ENCODE measurements at places on chromosomes 6 and 20.

DNA sequence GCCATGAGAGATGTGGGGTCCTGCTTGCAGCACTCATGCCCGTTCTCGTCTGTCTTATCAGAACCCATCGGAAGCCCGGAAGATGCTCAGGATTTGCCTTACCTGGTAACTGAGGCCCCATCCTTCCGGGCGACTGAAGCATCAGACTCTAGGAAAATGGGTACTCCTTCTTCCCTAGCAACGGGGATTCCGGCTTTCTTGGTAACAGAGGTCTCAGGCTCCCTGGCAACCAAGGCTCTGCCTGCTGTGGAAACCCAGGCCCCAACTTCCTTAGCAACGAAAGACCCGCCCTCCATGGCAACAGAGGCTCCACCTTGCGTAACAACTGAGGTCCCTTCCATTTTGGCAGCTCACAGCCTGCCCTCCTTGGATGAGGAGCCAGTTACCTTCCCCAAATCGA lies 8.3 kb downstream of the PI16 start:
- DNase-seq = peak; percentile 52

DNA sequence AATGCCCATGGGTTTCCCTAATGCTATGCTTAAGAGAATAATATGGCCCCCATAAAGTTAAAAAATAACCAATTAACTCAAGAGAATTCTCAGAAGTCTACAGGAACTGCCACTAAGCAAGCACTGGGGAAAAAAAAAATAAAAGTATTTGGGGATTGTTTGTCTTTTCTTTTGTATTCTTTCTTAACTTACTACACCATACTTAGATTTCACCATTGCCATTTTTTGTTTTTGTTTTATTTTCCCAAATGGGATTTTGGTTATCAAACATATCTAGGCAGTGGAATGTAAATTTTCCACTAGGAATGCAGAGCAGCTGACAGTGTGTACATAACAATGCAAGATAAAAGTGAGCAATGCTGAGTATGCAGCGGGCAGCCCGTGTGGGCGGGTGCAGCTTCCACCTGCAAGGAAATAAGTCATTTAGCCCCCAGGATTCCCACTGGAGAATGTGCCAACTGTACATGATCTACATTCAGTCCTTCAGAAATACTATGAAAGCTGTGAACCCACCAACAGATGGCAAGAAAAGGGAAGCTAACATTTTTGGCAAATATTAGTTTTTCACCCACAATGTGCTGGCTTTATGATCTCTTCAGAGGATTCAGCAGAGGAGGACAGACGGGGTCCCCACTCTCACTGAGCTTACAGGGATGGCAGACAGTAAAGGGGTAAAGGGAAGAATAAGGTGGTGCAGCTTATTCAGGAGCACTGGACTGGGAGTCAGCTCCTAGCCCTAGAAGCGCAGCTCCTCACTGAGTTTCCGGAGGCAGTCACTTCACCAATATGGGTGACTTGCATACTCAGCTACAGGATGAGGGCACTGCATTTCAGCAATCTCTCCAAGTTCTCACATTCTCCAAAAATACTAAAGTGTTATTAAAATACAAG lies 44.4 kb downstream of the DCDC2 start:
- no peak for DNase-seq

DNA sequence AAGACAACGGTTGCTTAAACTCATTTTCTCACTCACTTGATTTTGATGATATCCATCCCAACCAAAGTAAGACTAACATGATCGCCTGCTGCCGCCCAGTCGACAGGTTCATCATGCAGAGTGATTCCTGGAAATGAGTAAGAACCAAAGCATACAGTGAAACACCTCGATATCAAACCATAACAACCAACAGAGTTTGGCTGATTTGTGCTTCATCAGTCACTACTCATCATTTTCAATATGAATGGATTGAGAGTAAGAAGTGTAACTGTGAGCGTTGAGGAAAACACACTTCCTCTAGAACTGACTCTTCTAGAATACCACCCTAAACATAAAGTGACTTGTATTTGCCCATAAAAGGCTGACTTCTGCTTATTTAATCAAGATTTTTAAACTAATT lies 29.2 kb upstream of the ALDH8A1 start:
- DNase-seq = no peak

- no peak for DNase-seq
Measured at GRCh38 chr6:2957696-2958330, 13.6 kb downstream of the SERPINB6 start.

- DNase-seq = no peak
Measured at GRCh38 chr6:44321210-44321609, 8.1 kb upstream of the AARS2 start.

GRCh38 chr20:22560817-22561216 lies 23.6 kb downstream of the FOXA2 start:
- DNase-seq = no peak

DNA sequence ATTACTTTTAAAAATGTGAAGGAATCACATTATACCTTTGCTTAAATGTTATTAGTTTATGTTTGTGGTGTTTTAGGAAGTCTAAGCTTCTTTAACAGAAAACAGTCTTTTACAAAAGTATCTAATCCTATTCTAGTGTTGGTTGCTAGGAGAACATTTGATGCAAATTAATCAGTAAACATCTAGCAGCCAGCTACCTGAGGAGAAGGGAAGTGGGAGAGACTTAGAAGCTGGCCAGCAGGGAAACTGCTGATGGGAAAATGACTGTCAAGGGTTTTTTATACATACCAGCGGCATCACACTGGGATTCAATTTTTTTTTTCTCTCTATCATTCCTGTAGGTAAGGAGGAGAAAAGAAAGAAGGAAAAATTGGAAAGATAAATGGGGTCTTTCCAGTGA lies 686.0 kb upstream of the MMS22L start:
- no peak for DNase-seq

GRCh38 chr6:53411451-53411850 lies 62.7 kb upstream of the ELOVL5 start:
- no peak for DNase-seq

GRCh38 chr20:20489054-20489453 lies 121.2 kb downstream of the INSM1 start:
- no peak for DNase-seq

GRCh38 chr20:58891718-58892140 lies 39.2 kb downstream of the GNAS start:
- DNase-seq = peak; percentile 27

GRCh38 chr20:1005452-1006027 lies 3.4 kb upstream of the RSPO4 start:
- no peak for DNase-seq

GRCh38 chr6:127177030-127177922 lies 58.8 kb downstream of the RSPO3 start:
- DNase-seq = no peak

DNA sequence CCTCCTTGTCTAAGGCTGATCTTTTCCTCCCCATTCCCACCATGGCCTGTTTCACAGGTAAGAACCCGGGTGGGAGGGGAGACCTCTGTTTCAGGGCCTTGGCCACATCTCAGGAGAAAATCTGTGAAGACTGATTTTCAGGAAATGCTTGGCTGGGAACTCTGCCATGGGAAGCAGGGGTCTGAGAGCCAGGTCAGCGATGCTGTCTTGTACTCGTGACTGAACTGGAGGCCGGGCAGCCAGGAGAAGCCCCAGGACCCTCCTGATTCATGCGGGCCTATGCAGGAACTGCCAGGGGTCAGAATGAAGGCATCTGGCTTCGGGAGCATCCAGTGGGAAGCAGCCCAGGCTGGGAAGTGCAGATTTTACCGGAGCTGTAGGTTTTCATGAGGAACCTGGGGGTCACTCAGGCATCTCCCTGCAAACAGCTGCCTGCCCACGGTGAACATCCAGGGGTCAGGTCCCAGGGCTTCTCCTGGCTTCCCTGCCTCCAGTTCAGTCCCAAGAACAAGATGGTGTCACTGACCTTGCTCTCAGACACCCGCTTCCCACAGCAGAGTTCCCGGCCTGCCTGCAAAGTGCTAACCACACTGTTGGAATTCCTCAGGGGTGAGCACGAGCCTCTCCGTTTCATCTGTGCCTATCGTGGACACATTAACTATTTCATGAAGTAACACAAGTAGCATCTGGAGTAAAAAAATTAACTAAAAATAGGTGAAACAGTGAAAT lies 90.2 kb upstream of the SULF2 start:
- DNase-seq = no peak

DNA sequence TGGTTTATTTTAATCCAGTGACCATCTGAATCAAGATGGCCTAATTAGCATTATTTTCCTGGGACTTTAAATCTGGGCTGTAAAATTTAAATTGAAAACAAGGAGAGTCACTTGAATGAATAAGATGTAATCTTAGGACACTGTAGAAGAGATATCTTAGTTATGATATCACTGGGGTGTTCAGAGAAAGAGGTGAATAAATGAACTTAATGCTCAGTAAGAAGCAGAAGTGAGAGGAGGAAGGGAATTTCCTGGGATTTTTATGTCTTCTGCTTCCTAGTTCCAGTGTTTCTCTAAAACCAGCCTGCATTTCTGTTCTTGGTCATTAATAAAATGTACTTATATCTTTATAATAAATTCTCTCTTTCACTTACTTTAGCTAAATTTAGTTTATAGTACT lies 136.8 kb upstream of the PTPRK start:
- DNase-seq = no peak

GRCh38 chr20:9492067-9492466 lies 22.3 kb upstream of the LAMP5 start:
- DNase-seq = no peak

- no peak for DNase-seq
Measured at GRCh38 chr6:1963596-1963995, 281.8 kb downstream of the GMDS start.

GRCh38 chr6:43242908-43243663 lies at the start of gene TTBK1:
TSS of gene TTBK1 (plus strand) at chr6:43243481. CDS start at chr6:43246661, 3,180 bp downstream.
- peak; percentile 16 for DNase-seq

DNA sequence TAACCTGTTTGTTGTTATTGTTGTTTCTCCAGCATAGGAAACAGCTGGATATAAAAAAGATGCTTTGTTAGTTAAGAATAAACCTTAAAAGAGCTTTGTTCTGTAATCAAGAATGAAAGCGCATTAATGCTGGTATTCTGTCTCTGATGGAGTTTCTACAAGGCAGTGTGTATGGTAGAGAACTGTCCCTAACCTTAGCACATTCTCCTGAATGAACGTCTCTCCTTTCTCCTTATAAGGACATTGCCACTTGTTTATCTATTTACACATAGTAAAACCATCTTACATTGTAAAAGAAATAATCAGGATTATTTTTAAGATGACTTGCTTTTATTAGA lies 33.8 kb upstream of the LCA5 start:
- no peak for DNase-seq

- DNase-seq = no peak
Measured at GRCh38 chr6:126444659-126445273, 104.9 kb downstream of the CENPW start.

DNA sequence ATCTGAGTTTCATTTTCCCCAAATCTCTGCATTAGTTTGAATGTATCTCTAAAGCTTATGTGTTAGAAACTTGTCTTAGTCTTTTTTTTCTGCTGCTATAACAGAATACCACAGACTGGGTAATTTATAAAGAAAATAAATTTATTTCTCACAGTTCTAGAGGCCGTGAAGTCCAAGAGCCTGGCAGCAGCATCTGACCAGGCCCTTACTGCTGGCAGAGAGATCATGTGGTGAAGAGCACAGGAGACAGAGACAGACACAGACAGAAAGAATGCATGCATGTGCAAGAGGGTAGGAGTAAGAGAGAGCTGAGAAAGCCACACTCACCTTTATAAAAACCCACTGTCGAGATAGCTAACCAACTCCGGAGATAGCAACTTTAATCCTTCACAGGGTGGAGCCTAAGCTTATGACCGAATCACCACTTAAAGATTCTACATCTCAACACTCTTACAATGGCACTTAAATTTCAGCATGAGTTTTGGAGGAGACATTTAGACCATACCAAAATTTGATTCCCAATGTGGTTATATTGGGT lies 412.7 kb upstream of the SOX4 start:
- no peak for DNase-seq

- no peak for DNase-seq
Measured at GRCh38 chr6:53898026-53898795, 103.4 kb downstream of the LRRC1 start.

GRCh38 chr6:51844336-51844735 lies 243.1 kb downstream of the PKHD1 start:
- no peak for DNase-seq

GRCh38 chr6:89122625-89123024 lies 4.8 kb upstream of the SRSF12 start:
- no peak for DNase-seq

GRCh38 chr6:152723398-152723797 lies 25.7 kb downstream of the MYCT1 start:
- no peak for DNase-seq

GRCh38 chr6:26394289-26394688 lies 7.8 kb upstream of the BTN3A1 start:
- DNase-seq = no peak

DNA sequence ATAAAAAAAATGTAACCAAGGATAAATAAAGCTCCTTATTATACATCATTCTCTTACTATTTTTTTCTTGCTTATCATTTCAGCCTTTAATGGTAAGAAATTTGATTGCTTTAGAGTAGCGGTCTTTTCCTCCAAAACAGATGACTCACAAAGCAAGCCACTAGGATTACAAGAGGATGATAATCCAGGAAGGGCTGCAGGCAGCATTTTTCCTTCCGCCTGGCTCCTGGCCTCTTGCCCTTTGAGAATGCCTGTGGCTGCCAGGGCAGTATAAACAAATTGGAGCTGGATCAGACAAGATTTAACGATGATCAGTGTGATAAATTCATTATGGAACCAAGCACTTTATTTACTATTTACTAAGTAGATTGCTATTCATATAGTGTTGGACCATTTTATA lies 9.7 kb upstream of the FBXL4 start:
- DNase-seq = no peak

DNA sequence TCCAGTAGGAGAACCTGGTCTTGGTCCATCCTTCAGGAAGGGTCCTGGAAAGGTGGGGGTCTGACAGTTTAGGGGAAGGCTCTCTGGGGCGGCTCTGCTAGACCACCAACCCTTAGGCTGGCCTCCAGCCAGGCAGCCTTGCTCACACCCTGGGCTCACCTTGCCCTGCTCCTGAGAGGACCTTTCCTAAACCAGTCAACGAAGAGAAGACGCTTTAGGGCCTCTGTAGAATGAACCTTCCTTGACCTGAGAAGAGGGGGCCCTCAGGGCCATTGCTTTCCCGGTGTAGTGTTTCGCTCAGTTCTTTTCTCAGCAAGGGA lies 1.1 kb downstream of the CDC25B start:
- DNase-seq = no peak

GRCh38 chr6:17505767-17506280 lies 94.3 kb upstream of the FAM8A1 start:
- no peak for DNase-seq

GRCh38 chr6:43923376-43924221 lies 153.6 kb downstream of the VEGFA start:
- DNase-seq = no peak

DNA sequence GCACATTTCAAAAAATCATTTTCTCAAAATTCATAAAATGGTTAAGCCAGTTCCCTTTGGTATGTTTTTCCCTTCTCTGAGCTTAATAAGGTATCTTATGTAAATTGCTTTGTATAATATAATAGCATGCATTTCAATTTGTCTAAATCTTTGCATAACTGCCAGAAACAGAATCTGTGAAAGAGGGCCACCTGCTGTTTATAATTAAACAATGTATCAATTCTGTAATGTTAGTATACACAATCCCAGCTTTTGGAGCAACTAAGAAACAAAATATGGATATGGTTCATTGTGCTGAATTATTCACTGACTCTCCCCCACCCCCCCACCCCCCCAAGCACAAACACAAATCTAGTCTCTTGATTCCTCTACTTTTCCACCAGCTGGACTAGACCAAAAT lies 54.8 kb downstream of the GPX5 start:
- DNase-seq = no peak

- no peak for DNase-seq
Measured at GRCh38 chr6:12614456-12614855, 102.1 kb upstream of the PHACTR1 start.

- DNase-seq = peak; percentile 34
Measured at GRCh38 chr20:51542571-51543421, at the start of gene NFATC2. TSS of gene NFATC2 (minus strand) at chr20:51542719. CDS start at chr20:51542499, 220 bp downstream.
